Effector CD8-positive, alpha-beta T cell (primary cell): ENCODE measurements at places on chromosomes 4 and X.

GRCh38 chrX:94114362-94114761 is 440.4 kb downstream of the FAM133A start:
- no peak for DNase-seq

DNA sequence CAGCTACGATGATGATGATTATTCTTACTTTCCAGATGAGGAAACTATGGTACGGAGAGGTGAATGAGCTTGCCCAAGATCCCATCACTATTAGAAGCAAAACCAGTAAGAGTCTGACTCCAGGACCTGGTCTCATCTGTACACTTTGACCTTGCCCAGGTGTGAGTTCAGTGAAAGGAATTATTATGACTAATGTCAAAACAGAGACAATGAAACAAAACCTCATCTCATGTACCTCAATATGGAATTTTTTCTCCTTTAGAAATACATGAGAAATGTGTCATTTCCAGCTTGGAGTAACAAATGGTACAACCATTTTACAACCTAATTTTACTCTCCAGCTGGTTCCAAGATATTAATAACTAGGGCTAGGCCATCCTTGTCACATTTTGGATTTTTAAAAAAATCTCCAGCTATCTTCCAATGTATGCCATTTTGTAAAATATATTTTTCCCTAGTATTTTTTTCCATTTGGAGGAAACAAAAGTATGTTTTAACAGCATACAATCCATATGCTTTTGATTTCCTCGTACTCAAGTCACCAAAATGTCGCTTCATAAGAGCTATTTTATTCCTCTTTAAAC is 213.8 kb downstream of the PTTG2 start:
- DNase-seq: no peak

DNA sequence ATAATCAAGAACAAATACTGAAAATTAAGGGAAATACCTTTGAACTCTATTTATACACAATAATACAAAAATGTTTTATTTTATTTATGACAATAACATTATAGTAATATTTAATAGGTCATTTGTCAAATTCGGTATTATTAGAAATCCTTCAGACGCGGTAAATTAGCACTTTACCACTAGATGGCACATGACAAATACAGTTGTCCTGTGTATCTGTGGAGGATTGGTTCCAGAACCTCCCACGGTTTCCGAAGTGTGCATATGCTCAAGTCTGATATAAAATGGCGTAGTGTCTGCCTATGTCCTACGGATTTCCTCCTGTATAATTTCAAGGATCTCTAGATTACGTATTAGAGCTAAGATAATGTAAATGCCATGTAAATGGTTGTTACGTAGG is 8.1 kb upstream of the LINC00632 start:
- DNase-seq: no peak

- DNase-seq: no peak
These were observed 565 bp upstream of the IDS start for GRCh38 chrX:149505671-149506070.
